ENCODE measurements at places on chromosomes 13 and 19.

- no peak for DNase-seq
These were observed 13.8 kb downstream of the ZNF557 start for GRCh38 chr19:7083076-7083956.

- peak; percentile 64 for DNase-seq
These were observed 57.1 kb downstream of the LMO7 start for GRCh38 chr13:75693227-75693626.

GRCh38 chr13:99015606-99016490 lies 38.0 kb upstream of the DOCK9 start:
- no peak for DNase-seq

DNA sequence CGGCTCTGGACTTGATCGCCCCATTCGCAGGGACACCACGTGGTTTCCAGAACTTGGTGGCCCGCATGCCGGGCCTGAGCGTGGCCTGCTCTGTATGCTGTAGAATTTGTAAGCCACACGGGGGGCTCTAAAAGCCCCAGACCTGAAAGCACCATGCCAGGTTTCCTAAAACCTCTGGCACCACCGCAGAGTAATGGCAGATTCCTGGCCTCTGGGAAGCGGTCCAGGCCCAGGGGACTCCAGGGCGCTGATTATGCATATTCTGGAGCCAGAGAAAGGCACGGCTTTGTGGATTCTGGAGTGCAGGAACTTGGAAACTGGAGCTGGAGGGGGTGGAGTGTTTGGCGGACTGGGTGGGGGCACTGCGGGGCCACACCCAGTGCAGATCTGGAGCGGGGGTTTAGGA lies 3.7 kb downstream of the FTL start:
- DNase-seq: no peak

GRCh38 chr19:54209058-54209810 lies 8.6 kb downstream of the RPS9 start:
- DNase-seq: no peak

DNA sequence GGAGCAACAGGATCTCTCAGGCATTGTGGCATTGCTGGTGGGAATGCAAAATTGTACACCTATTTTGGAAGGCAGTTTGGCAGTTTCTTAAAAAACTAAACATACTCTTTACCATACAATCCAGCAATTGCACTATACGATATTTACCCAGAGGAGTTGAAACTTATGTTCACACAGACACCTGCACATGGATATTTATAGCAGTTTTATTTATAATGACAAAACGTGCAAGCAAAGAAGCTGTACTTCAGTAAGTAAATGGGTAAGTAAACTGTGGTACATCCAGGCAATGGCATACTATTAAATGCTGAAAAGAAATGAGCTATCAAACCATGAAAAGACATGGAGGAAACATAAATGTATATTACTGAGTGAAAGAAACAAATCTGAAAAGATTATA lies 71.6 kb upstream of the UBAC2 start:
- DNase-seq: no peak

GRCh38 chr19:15197275-15197941 lies 3.4 kb downstream of the NOTCH3 start:
- DNase-seq: no peak

DNA sequence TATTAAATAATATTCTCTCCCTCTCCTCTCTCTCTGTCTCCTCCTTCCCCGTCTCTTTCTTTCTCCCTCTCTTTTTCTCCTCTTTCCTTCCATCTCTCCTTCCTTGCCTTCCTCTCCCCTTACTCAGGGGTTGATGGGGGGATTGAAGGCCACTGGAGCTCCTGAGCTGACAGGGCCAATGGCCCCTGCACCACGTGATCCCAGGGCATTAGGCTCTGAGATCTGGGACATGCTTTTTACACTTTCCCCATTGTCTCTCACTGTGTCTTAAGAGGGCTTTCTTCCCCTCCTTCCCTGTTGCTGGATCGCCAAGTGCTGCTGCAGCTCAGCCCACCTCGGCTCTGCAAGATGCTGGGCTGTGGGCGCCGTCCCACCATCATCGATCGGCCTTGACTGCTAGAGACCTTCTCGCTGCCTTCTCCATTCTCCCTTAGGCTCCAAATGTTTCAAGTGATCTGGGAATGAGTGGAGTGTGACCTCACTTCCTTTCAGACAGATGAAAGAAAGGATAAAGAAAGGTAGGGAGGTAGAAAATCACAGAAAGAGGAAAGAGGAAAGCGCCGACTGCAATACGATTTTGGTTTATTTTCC lies 42.2 kb downstream of the COL4A1 start:
- DNase-seq: no peak

DNA sequence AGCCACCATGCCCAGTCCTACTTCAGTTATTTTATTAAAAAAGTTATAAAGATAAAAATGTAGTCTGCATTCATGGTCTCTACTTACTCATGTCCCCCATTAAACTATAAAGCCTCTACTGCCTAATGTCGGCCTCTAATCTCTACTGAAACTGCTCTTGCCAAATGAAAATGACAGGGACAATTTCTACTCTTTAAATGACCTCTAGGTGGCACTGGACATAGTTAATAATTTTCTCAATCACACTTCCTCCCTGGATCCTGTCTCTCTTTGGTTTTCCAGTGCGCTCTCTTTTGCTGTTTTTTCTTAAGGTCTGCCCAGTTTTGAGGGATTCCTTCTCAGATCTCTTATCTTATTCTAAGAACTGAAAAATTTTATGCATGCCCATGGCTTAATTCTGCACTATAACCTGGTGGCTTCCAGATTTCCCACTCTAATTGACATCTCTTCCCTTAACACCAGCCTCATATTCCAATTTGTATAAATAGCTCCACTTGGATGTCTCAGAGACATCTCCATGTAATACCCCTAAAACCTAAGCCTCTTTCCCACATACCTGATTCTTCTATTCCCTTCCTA lies 54.3 kb downstream of the MTMR6 start:
- no peak for DNase-seq

DNA sequence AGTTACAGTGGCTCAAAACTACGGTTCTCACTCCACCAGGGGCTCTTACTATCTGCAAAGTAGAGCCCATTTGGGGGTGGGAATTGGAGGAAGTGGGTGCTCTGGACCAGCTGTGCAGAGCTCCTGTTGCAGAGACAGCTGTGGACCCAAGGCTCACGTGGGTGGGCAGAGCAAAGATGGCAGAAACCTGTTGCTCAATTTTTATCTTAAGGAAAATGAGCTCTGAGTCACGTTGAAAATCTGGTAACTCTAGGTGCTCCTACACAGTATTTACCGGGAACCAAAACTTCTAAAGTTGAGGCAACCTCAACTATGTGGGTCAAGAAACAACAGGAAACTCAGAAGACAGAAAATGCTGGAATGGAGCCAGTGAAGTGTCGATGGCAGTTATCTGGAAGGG lies 30.2 kb upstream of the SLC15A1 start:
- DNase-seq: no peak
